T-helper 17 cell (primary cell): ENCODE measurements at places on chromosomes 16 and 17. TPM values are rescaled to one million over a fixed set of nuclear protein-coding genes. Genes with fewer than 3 reads are reported as not detected.

The KRTAP4-6 gene
- total RNA-seq: not detected

The TBC1D3C gene
- total RNA-seq: not detected

The MYH8 gene
- total RNA-seq: not detected

DNA sequence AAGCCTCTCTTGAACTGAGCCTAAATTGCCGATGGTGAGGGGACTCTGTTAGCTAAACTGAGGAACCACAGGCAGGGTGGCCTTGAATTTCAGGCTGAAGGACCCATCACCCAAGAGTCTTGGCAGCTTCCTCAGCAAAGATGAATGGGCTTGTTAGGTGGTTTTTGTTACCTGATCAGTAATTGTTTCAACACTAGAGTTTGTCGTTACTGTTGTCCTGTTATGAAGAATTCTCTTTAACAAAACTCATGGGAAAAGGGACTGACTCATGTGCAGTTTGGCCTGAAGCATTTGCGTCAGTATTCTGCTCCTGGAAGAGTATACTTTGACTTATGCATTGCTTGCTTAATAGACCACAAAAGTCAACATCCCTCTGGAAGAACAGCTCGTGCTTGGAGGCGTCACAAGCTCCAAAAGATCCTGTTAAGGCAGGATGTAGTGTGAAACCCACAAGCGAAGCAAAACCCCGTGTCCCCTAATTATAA lies 206.0 kb downstream of the IRX3 start:
- no peak for DNase-seq

DNA sequence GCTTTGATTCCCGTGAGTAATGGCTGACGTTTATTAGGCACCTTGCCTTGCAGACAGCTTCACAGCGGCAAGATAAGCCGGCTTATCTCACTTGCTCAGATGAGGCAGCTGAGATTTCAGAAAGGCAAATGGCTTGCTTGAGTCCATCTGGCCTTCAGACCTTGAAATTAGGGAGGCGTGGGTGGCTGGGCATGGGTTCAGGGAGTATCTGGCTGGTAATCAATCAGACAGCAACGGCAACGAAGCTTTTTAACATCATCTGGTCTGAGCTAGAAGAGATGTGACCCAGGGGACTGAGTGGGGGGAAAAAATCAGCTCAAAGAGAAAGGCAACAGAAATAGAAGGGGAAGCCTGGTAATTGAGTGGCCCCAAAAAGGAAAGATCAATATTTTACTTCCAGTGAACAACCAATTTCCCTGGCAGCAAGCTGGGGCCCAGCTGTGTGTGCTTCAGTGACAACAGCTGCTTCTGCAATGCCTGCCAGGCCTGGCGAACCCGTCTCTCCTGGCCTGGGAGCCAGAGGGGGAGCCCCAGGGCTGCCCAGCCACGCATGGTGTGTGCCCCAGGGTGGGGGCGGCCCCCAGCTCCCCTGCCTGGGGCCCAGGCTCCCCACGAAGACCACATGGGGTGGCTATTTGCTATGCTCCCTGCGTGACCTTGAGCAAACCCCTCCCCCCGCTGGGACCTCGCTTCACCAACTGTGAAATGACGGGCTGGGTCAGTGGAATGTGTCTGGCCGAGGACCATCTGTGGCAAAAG lies 34.0 kb downstream of the RAB11FIP4 start:
- no peak for DNase-seq

DNA sequence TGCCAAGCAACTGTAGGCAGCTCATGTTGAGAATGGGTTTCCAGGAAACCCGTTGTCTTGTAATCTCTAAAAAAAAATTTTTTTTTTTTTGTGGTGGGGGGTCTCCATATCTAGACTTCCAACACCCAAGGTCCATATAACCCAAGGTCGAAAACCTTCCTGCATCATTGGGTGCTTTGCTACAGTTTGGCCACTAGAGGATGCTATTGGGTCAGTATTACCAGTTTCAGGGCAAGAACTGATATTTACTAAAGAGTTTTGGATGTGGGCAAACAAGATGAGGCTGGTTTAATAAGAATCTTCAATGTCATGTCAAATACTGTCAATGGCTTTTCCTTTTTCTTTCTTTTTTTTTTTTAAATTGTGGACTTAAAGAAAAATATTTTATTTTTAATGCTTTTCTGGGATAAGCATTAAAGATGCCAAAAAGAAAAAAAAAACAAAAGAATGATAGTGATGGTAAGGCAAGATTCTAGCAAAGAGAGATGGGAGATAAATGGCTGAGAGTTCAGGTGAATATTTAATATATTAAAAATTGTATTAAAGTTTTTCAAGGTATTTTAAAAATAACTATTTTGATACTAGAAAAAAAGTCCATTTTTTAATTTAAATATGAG lies 62.2 kb downstream of the DHRS7C start:
- DNase-seq: no peak
